ENCODE measurements at places on chromosomes 6 and 20.

DNA sequence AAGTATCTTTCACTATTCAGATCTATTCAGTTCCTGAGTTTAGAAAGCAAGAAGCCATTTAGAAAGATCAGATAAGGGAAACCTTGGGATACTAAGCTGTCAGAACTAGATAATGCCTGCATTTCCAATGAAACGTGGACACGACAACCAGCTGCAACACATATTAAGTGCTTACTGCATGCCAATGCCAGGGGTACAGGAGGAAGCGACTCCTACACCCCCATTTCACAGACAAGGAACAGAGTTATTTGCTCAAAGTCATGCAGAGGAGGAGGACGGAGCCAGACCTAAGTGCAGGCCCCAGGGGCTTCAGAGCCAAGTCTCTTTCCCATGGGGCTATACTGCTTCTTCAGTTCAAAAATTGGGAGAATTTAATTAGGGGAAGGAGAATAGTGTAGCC, 62.4 kb downstream of the PREX1 start:
- DNase-seq: no peak

DNA sequence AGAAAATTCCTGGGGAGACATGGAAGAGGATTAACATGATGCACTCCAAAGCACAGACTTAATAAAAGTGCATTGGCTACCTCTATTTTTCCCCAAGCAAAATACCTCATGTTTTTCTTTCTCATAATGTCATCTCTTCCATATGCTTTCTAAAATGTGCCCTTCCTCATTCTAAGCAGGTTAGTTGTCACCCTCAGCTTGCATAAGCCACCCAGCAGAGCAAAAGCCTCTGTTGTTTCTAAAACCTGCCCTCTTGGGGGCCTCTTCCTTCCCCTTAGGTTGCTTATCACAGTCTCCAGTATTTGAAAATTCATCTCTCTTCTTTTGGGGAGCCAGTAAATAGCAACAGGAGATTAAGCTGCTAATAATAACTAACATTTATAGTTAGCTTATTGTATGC, 183.6 kb upstream of the FLRT3 start:
- no peak for DNase-seq

- no peak for DNase-seq
Measured at GRCh38 chr6:116073765-116074440, 13.2 kb upstream of the FRK start.

DNA sequence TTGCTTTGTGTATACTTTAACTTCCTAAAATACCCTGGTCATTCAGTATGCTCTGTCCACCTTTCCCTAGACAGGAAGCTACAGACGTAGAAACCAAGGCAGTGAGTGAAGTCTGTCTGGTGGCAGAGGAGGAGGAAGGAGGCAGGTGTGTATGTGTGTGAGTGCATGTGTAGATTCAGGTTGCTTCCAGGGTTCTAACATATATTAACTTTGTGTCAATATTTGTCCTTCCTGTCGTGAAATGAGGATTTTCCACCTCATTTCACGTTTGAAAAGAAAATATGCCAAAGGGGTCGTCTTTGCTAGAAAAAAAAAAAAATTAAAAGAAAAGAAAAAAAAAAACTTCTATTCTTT, 411.5 kb downstream of the PKHD1 start:
- no peak for DNase-seq

DNA sequence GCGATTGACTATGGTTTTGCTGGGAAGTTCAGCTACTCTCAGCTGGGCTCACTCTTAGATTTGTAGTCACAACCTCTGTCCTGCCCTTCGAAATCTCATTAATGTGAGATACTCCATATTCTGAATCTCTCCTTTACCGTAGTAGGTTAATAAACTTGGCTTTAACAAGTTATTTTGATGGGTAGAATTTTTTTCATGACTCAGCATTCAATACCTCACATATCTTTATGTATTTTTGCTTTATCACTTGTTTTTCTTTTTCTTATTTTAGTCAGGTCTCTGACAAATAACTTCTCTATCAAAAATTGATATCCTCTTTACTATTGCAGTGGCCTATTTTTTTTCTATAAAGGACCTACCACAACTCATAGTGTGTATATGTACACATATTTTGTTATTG, 855.2 kb upstream of the ADGRB3 start:
- no peak for DNase-seq

DNA sequence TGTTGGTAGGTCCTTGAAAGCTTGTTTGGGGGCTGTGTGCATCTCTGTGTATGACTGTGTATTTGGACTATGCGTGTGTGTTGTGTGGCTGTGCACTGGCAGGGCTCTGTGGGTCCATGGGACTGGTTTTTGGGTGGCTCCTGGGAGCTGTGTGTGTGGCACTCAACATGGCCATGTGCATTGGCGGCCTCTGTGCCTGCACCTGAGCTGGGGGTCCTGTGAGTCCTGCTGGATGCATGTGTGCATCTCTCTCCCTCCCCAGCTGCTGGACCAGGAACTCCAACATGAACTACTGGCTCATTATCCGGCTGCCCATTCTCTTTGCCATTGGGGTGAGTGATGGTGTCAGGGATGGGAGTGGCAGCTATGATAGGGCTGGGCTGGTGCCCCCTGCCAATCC, 30.1 kb downstream of the GLP1R start:
- DNase-seq: no peak

All from cerebellar nuclear complex (tissue), 1 donor.